ENCODE measurements at places on chromosomes 1 and 21.

- DNase-seq, result peak; percentile 68
Observed at GRCh38 chr1:101567582-101568189, 330.9 kb downstream of the S1PR1 start.

GRCh38 chr1:177310326-177310725 lies 139.6 kb downstream of the BRINP2 start:
- DNase-seq, result no peak

- DNase-seq, result no peak
Observed at GRCh38 chr1:235931171-235931738, 64.5 kb upstream of the LYST start.

- DNase-seq, result no peak
Observed at GRCh38 chr1:28954126-28954726, 39.9 kb downstream of the EPB41 start.

- no peak for DNase-seq
Observed at GRCh38 chr1:54135436-54136120, 17.2 kb downstream of the CDCP2 start.

- DNase-seq, result no peak
Observed at GRCh38 chr1:115630342-115630741, 11.4 kb upstream of the VANGL1 start.

GRCh38 chr1:87739141-87739540 lies 410.5 kb downstream of the LMO4 start:
- DNase-seq, result no peak

DNA sequence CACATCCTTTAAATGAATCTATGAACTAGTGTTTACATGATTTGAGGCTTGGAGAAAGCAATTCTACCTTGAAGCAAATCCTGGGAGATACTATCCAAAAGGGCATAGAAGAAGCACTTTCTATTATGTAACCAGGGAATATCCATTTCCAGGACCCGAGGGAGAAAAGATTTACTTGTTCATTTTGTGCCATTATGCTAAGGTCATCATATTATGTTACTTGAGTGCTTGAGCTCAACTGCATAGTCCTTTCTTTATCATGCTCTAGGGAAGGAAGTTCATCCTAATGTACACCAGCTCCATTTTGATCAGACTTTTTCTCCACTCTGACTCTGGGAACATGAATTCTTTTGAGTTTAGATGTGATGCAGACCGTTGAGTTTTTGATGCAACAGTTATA lies 188.6 kb upstream of the SNX7 start:
- no peak for DNase-seq

DNA sequence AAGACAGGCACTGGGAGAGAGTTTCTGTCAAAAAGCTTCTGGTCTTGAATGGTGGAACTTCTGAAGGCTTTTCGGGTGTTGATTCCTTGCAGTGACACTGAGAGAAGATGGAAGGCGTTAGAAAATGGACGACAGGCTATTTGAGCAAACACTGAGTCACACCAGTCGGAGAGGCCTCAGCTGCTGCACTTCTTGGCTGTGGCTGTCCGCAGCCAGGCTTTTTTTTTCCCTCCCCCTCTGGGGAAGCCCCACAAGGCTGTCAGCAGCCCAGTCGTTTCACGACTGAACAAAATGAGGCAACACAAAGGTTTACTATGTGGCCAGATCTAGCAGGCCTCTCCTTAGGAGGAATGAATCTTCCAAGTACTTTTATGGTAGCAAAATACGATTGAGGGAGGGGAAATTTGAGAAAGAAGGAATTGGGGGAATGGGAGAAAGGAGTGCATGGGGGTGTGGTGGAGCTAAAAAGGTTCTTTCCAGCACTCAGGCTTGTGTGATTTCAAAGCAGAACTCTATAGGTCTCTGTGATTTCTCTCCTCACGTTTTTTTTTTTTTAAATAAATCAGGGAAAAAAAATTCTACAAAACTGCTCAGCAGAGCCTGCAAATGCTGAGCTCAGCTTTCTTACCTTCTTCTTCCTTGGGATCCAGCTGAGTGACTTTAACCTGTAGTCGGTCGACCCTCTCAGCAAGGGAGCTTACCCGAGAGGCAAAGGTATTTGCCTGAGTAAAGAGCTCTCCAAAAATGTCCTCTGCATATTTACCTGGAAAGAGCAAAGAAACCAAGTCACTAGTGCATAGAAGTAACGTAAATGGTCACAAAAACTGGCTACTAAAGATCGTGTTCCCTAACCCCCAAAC lies 26.1 kb downstream of the GPR3 start:
- DNase-seq, result no peak

DNA sequence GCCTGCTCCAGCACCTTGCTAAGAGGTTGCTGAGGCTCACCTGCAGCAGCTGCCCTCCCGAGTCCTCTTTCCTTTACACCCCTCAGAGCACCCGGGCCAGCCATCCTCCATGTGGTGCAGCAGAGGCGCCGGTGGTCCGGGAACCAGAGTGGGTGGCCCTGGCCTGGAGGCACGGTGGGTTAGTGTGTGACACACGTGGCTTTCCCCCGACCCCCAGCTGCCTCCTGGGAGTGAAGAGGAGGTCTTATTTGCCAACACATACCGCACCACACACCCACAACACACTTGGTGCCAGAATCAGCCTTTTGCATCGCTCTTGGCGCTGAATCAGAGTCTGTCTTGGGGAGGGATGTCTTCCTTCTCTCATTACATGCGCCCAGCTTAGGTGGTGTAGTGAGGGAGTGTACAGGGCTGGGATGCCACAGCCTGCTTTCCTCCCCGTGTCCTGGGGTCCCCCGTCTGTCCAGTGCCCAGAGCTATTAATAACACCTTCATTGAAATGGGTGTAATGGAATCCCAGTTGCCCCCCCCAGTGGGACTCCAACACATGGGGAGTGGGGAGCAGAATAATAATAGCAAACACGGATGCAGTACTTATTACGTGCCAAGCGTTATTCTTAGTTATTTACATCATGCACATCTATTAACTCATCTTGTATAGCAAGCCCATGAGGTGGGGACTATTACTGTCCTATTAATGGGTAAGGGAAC lies 38.2 kb downstream of the MAPKAPK2 start:
- no peak for DNase-seq

DNA sequence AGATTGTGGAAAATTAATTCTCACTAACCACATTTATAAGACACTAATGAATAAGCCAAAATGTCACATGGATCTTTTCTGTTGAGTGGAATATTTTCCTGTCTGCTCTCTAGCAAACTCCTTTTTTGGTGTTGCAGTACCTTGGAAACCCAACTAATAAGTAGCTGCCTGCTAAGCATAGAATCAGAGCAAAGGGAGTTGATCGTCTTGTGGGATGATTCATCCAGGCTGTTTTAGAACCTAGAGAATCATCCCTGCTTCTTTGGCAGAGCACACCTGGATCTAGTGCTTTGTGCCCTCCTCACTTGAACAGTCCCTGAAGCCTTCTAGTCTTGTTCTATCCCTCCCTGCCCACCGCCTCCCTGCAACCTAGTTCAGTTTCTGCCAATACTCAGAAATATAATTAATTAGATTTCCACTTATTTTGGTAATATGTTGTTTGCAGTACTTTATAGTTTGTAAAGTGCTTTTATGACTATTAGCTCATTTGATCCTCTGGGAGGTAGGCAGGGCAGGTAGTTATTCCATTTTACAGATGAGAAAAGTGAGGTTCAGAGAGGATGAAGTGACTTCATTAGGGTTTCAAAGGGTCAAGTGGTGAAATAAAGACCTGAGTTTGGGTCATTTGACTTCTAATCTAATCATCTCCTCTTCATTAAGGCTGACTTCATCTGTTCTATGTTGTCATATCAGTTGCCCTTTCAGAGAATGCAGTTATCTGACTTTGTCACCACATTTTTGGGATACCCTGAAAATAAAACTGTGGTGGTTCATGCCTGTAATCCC lies 2.5 kb downstream of the AGO4 start:
- DNase-seq, result no peak

GRCh38 chr21:44436958-44437357 lies 18.4 kb upstream of the LRRC3 start:
- DNase-seq, result no peak

DNA sequence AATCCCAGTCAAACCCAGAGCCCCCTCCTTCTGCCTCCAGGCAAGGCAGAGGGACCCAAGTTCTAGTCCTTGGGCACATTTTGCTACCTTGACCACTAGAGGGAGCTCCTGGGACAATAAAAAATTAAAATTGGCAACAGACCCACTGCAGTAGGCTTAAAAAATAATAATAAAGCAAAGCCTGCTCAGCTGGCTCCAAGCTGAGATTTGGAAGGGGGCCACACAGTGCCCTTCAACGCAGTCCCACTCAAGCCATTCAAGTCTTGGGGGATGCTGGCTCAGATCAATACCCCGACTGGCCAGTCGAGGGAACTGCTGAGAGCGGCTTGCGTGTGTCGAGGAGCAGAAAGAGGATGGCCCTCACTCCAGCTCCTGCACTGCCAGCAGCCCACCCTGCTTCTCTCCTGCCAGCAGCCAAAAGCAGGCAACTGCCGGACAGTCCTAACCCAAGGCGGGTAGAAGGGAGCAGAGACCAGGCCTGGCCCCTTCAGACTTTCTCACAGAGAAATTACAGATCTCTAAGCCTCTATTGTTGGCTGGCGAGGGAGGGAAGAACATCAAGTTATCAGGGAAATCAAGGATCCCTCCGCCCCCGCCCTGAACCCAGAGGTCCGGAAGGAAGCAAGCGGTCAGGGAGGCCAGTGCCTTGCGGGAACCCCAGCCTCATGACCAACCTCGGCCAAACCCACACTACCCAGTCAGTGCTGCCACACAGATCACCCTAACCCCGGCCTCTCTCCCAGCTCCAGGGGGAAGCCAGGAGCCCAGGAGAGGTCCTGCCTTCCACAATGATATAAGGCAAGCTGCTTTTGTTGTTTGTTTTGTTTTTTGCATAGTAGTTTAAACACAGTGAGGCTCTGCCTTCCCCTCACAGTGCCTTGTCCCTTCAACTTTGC lies 4.9 kb upstream of the ALDH4A1 start:
- DNase-seq, result peak; percentile 86

DNA sequence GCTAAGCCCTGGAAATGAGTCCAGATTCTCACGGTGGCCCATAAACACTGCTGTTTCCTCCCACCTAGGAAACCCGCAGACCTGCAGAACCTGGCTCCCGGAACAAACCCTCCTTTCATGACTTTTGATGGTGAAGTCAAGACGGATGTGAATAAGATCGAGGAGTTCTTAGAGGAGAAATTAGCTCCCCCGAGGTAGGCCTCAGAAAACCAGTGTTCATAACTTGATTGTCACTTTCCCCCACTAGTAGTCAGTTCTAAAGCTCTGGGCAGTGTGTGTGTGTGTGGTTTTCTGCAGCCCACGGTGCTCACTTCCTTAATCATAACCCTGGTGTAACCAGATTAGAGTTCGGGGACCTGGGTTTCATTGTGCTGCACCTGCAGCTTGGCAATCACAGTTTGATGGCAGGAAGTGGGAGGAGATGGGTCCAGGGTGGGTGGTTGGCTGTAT lies 39.1 kb downstream of the CLIC6 start:
- DNase-seq, result peak; percentile 63

DNA sequence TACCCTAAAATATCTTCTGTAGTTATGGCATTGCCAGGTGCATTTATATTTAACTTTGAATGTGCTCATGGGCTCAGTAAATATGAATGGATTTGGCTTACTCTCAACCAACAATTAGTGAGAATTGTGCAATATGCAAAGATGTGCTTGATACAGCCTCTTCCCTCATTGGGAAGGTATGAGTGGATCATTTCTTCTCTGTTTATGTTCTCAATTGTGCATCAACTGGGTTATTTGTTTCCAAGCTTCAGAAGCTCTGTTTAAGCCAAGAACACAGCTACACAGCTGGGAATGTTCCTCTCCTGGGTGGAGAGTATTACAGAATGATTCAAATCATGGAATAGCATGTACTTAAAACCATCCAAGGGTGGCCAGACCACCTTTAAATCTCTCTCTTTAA lies 17.6 kb upstream of the MAP1LC3C start:
- DNase-seq, result no peak

DNA sequence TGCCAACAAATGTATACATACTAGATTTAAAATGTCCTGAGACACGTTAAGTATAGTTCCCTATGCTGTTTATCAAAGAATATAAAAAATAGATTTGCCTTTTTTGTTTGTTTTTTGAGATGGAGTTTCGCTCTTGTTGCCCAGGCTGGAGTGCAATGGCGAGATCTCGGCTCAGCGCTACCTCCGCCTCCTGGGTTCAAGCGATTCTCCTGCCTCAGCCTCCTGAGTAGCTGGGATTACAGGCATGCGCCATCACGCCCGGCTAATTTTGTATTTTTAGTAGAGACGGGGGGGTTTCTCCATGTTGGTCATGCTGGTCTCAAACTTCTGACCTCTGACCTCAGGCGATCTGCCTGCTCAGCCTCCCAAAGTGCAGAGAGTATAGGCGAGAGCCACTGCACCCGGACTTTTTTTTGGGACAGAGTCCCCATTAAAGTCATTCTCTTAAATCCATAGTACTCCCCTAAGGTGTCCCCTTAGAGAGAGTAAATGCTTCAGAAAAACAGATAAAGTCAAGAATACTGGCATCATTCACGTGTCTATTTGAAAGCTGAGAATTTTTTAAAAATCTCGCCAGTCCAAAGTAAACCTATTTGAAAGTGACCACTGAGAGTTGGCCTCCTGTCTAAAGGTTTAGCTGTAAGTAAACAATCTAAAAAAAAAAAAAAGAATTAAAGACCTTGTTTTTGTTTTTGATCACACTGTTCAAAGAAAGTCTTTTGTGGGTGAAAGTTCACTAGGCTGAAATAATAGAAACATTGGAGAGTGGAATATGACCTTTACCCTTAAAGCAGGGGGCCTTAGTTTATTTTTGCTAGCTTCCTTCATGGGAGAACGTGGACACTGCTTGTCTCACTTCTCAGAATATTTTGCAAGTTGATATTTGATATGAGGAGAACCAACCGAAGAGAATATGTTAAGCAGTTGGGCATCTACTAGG lies 48.0 kb upstream of the SLC16A1 start:
- no peak for DNase-seq

DNA sequence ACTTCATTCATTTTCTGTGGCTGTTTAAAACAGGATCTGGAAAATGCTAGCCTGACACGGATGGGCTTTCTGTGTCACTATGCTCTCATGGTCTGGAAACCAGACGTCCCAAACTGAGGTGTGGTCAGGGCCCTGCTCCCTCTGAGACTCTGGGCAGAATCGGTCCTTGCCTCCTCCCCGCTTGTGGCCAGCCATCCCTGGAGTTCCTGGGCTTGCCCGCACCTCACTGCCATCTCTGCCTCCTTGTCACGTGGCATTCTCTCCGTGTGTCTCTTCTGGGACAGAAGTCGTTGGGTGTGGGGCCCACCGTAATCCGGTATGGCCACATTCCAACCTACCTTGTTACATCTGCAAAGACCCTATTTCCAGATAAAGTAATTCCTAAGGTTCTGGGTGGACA lies 10.1 kb upstream of the ACTRT2 start:
- no peak for DNase-seq

- DNase-seq, result peak; percentile 80
Observed at GRCh38 chr1:174982971-174983689, 16.6 kb upstream of the CACYBP start.

GRCh38 chr1:109760581-109761226 lies 3.0 kb downstream of the EPS8L3 start:
- DNase-seq, result no peak

GRCh38 chr1:209641832-209642172 lies 10.4 kb downstream of the LAMB3 start:
- no peak for DNase-seq

- no peak for DNase-seq
Observed at GRCh38 chr1:96206451-96206850, 515.1 kb upstream of the PTBP2 start.
